ENCODE measurements at places on chromosomes 5 and 9.
A peak's percentile ranks its signal among the peaks of the same experiment; 100 is the strongest.

- no peak for DNase-seq
Observed at GRCh38 chr5:91998774-91999173, 615.7 kb upstream of the ARRDC3 start.

DNA sequence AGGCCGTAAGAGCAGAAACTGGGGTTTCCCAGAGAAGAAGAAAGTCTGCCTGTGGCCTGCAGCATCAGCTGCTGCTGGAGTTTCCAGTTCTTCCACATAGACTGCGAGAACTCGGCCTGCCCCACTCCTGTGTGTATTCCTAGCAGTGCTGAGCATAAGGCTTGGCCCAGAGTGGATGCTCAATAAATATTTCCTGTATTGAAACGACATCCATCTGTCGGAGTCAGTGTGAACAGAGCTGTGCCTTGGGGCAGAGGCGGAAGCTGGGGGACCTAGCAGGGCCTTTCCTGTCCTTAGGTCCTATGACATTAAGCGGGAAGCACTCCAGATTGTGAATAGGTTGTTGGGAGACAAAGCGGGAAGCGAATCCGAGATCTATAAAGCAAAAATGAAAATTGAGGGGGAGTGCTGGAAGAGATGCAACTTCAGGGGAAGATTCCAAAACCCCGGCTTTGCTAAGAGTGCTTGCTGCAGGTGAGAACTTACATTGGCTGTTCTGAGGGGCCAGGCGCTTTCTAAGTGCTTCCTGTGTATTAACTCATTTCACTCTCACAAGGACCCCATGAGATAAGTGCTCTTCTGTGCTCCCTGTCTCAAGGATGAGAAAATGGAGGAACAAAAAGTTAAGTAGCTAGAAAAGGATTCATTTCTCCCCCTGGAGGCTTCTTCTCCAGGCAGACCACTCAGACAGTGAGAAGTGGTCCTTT is 76.1 kb upstream of the CXCL14 start:
- no peak for DNase-seq

GRCh38 chr5:123585871-123586270 is 73.9 kb downstream of the CSNK1G3 start:
- DNase-seq: no peak

GRCh38 chr9:69076550-69076949 is 41.0 kb downstream of the FXN start:
- DNase-seq: no peak

GRCh38 chr5:180673371-180674089 is 24.1 kb upstream of the FLT4 start:
- DNase-seq: no peak

- no peak for DNase-seq
Observed at GRCh38 chr9:90972057-90972456, 170.4 kb downstream of the SYK start.

DNA sequence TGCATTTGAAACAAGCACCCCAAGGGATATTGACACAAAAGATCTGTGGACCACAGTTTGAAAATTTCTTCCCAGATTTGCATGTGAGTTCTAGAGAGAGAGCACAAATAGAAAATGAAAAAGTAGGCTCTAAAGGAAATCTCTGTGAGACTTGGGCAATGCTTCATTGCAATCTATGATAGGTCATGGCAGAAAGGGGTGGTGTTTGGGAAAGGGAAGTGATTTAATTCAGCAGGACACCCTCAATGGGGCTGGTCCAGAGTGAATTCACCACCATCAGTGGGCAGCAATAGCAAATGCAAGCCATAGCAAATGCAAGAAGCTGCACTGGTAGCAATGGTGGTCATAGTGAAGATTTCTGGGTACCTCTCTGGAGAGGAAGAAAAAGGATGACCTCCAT is 58.1 kb downstream of the ANKRD55 start:
- DNase-seq: no peak

GRCh38 chr5:54702470-54702869 is 184.9 kb downstream of the SNX18 start:
- DNase-seq: no peak

- peak; percentile 57 for DNase-seq
Observed at GRCh38 chr9:72661401-72662135, 140.2 kb downstream of the TMC1 start.

GRCh38 chr9:137710704-137711103 is 91.9 kb downstream of the EHMT1 start:
- no peak for DNase-seq

GRCh38 chr5:16754601-16755000 is 137.8 kb upstream of the RETREG1 start:
- no peak for DNase-seq

GRCh38 chr5:159712672-159713071 is 203.6 kb upstream of the ADRA1B start:
- peak; percentile 41 for DNase-seq

- DNase-seq: no peak
Observed at GRCh38 chr5:1536322-1536845, 12.6 kb upstream of the LPCAT1 start.
